ENCODE measurements at places on chromosomes 3 and 15.

- DNase-seq: no peak
These were observed 11.0 kb upstream of the ARL14 start for GRCh38 chr3:160665784-160666526.

DNA sequence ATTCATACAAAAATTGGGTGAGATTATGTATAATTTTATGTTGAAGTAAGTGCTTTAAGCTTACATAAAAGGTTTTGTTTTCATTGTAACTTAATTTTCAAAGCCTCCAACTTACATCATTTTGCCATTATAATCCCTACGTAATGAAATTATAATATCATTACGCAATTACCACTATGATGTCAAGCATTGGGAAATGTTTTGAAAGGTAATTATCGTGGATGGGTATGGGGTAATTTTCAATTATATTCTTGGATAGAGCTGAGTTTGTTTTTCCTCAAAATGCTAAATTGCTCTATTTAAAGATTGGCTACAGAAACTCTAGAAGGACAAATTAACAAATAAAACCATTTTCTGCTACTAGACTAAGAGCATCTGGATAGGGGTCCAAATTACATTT is 80.2 kb upstream of the FAM3D start:
- no peak for DNase-seq

GRCh38 chr3:171700653-171701052 is 109.6 kb downstream of the PLD1 start:
- no peak for DNase-seq

- DNase-seq: no peak
These were observed 81.6 kb downstream of the SOX14 start for GRCh38 chr3:137845666-137846065.

DNA sequence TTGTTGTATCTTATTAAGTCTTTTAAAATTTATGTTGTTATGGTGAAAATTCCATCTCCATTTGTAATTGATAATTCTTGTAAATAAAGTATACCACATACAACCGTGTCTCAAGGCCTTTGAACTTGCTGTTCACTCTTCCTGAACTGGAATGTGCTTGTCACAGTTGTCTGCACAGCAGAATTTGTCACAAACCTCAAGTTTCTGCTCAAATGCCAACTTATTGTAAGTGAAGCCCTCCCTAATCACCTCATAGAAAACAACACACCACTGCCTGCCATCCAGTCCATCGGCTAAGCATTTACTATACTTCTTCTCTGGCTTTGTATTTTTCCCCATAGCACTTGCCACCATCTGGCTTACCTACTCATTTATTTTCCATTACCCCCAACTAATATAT is 192.3 kb downstream of the THRB start:
- DNase-seq: no peak

DNA sequence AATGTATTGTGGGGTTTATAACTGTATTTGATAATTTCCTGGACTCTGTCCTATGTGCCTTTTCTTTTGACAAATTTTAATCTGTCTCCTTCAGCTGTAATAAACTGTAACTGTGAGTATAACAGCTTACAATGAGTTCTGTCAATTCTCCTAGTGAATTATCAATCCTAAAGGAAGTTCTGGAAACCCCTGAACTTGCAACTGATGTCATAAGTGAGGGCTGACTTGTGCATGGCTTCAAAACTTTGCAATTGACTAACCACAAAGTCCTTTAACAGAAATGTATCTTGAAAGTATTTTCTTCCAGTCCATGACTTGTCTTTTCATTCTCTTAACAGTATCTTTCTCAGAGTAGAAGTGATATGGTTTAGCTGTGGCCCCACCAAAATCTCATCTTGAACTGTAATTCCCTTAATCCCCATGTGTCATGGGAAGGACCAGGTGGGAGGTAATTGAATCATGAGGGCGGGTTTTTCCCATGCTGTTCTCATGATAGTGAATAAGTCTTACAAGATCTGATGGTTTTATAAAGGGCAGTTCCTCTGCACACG is 108.3 kb downstream of the TFDP2 start:
- DNase-seq: no peak

DNA sequence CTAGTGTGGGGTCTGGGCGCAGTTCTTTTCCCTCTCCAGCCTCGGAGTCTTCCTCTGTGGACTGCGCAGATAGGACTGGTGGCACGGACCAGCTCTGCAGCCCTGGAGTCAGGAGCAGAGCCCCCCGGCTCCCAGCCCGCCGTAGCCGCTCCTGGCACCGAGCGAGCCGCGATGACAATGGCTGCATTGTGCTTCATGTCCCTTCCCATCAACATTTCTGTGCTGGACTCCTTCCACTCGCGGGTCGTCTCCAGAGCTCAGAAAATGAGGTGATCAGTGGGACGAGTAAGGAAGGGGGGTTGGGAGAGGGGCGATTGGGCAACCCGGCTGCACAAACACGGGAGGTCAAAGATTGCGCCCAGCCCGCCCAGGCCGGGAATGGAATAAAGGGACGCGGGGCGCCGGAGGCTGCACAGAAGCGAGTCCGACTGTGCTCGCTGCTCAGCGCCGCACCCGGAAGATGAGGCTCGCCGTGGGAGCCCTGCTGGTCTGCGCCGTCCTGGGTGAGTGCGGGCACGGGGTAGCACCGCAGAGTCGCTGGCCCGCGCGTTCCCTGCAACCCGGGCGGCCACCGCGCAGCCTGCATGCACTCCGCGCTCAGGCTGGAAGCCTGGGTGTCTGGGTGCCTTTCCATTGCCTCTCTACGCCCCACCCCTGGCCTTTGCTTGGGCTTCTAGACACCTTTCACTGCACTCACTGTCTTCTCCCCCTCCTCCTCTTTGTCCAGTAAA is at the start of gene TF:
Gene TF (plus strand): TSS at position 413 of the 731 bp plus-strand sequence. CDS start 48 bp downstream, at position 461.
- no peak for DNase-seq

- DNase-seq: no peak
These were observed 17.7 kb downstream of the CTNNB1 start for GRCh38 chr3:41216993-41217392.

DNA sequence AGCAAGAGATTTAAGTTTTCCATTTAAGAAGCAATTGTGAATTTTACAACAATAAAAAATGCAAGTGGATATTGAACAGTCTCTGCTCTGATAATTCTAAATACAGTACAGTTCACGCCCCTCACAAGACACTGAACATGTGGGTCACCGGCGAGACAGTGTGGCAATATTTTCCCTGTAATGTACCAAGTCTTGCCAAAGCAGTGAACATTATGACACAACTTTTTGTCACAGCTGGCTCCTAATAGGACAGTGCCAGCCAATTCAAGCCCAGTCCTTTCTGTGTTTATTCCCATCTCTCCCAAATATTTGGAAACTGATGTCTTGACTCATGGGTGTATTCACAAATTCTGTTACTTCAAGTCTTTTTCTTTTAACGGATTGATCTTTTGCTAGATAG is 62.3 kb downstream of the PPARG start:
- DNase-seq: no peak

DNA sequence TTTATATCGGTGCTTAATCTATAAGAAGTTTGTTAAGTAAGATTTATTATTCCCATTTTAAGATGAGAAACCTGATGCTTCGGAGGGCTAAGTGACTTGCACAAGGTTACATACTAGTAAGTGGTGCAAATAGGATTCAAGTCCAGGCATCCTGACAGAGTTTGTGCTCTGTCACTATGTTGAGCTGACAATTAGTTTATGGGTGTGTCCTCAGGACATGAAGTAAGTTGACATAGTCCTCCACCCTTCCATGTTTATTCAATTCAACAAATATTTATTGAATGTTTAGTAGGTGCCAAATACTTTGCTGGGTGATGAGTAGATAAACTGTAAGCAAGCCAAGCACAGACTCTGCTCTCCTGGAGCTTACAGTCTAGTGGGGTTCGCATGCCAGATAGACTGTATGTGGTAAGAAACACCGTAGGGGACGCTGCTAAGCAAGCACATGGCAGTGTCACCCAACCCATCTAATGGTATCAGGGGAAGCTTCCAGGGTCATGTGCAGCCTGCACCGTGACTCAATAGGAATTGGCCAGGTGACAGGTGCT is 342.7 kb upstream of the SATB1 start:
- no peak for DNase-seq

GRCh38 chr15:77104155-77104554 is 33.2 kb upstream of the TSPAN3 start:
- no peak for DNase-seq

- peak; percentile 81 for DNase-seq
These were observed 30.5 kb downstream of the LOXL1 start for GRCh38 chr15:73956743-73957135.

GRCh38 chr15:45759936-45760335 is 125.1 kb downstream of the SQOR start:
- no peak for DNase-seq

DNA sequence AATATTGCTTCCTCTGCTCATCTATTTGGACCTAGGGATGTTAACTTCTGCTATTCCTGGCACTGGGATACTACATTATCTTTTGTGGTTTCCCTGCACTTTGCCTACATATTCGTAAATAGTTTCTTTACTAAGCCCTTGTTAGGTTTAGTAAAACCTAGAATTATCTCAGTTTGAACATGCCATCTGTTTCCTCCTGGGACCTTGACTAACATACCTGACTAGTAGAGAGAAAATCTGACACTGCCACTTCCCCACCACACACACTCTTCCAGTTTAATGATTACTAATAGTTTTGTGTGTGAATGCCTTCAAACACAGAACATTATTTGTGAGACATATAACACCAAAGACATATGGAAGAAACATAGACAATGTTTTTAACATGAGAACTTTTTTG is 28.2 kb upstream of the SOX2 start:
- no peak for DNase-seq
